ENCODE measurements at places on chromosomes 7 and 10.

GRCh38 chr7:148238761-148239325 is 351.7 kb upstream of the C7orf33 start:
- no peak for DNase-seq

- no peak for DNase-seq
Measured at GRCh38 chr10:88333248-88333630, 249.9 kb downstream of the RNLS start.

DNA sequence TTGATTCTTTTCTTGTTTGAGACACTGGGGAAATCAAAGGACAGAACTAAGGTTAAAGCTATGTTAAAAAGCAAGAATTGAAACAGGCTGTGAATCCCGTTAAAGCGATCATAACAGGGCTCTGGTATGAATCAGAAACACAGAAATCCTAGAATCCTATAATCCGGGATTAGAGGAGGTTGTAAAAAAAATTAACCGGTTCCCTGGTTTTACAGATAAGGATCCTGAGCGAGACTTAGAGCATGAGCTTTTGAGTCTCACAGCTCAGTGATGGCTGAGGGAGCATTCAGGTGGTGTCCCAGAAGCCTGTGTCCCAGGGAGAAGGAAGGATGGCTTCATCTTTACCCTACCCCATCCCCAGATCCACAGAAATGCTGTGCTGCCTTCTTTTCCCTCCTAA is 461.3 kb downstream of the PAXIP1 start:
- no peak for DNase-seq

DNA sequence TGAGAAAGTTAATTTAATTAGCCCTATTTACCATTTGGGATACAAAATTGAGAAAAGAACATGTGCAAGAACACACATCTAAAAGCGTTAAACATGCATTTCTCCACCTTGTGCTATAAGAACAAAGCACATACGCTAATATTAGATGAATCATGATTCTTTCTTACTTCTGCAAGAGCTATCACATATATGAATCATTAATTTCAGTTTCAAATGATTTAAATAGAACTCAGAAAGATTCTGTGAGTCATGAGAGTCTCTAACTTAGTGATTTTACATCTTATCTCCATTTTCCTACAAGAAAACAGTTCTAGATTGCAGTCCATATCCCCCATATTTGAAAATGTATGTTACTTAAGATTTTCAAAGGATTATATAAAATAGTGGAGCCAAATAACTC is 173.9 kb downstream of the RNLS start:
- DNase-seq: no peak

DNA sequence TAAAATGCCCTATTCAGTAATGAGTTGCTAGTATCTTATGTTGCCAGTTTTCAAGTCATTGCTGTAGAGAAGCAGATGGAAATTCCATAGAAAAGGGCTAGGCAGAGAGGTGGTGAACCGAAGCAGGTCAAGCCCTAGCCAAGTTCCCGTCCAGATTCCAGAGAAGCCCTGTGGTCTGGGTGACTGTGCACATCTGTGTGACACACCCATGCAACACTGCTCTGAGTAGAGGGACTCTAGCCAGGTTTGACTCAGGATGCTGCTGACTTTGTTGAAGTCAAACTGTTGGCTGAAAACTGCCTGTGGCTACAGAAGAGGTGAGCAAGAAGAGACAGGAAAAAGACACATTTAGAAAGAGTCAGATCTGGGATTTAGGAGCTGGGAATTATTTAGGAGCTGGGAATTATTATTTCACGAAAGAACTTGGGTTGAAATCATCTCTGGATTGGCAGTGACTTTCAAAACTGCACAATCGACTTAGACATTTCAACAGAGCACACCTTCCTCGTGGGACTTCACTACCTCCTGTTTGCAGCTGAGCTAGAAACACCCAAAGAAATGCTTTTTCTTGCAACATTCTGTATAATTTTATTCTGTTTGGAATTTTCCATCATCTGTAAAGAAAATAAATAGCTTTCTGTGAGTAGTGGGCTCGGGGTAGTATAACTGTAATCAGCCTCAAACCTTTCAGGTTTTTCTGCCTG is 149.1 kb upstream of the PRKCQ start:
- no peak for DNase-seq

GRCh38 chr10:113369365-113369694 is 183.5 kb upstream of the HABP2 start:
- DNase-seq: no peak

DNA sequence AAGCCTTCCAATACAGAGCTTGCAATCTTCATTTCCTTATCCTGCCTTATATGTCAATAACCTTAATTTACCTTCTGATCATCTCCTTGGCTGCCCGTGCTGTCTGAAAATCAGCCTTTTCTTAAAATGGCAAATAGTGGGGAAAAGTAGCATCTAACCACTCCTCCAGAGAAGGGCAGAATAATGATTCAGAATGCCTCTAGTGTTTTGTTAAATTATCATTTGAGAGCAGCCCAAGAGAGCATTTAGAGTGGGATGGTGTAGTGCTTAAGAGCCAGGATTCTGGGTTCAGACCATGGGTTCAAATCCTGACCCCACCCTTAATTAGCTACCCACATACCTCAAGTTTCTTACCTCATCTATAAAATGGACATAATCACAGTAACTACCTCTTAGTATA is 4.6 kb upstream of the TMEM139 start:
- no peak for DNase-seq

GRCh38 chr10:132879408-132880127 is 62.8 kb downstream of the CFAP46 start:
- no peak for DNase-seq

- DNase-seq: no peak
Measured at GRCh38 chr7:24826662-24827020, 69.4 kb upstream of the GSDME start.

DNA sequence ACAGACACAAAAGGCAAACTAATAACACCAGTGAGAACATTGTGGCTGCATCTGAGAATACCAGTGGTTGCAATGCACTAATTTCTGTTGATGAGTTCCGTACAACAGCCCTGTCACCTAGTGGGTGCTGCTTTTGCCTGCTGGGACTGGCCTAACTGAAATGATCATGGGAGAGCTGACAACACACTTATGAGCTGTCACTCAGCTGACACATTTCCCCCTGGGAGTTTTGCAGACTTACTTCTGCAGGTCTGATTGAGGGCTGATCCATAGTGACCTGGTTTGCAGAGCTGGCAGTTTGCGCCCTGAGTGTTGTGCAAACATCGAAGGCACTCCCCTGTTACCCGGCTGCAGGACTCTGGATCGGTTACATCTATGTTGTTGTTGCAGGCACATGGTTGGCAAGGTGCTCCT is 60.6 kb upstream of the LAMB1 start:
- DNase-seq: no peak

- no peak for DNase-seq
Measured at GRCh38 chr10:50585921-50586739, 37.6 kb downstream of the SGMS1 start.

DNA sequence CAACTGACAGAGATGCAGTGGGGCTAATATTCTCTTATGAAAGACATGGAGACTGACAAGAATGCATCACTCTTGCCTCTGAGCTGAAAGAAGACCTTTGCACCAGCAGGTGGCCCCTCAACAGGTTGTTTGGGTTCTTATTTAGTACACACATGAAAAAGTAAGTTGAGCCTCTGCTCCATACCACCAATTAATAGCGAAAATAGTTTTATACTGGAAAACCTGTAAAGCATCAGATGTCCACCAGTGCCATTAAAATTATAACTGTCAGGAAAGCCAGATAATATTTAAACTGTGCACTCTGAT is 26.3 kb upstream of the FAM13C start:
- DNase-seq: no peak

GRCh38 chr10:60818134-60818770 is 40.0 kb downstream of the CDK1 start:
- no peak for DNase-seq

- no peak for DNase-seq
Measured at GRCh38 chr7:37815671-37816371, 32.6 kb upstream of the NME8 start.

DNA sequence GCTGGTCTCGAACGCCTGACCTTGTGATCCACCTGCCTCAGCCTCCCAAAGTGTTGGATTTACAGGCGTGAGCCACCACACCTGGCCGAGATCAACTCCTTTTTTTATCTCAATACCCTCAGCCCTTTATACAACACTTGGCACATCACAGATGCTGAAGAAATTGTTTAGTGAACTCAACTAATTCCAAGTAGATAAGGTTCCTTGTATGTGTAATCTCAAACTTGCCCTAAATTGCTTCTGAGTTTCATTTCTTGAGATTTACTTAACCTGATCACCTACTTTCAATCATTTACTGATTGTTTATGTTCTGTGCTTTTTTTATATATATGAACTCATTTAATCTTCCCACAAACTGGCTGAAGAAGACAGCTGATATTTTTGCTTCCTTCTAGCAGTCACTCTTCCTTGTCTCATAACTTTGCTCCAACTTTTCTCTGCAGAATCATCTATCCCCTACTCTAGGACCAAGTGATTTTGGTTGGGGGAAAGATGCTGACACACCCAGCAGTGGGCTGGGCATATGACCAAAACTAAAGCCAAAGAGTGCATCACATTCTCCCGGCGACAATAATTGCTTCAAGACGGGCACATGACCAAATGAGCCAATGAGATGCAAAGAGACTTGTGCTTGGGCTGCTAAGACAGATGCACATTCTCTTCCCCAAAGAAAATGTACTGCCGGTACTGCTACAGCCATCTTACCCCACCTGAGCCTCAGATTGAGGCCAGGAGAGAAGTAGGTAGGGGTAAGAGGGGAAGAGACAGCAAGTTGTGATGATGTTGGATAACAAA is 40.3 kb upstream of the ARID5B start:
- no peak for DNase-seq

- DNase-seq: no peak
Measured at GRCh38 chr7:128000854-128001265, 30.4 kb downstream of the LRRC4 start.

DNA sequence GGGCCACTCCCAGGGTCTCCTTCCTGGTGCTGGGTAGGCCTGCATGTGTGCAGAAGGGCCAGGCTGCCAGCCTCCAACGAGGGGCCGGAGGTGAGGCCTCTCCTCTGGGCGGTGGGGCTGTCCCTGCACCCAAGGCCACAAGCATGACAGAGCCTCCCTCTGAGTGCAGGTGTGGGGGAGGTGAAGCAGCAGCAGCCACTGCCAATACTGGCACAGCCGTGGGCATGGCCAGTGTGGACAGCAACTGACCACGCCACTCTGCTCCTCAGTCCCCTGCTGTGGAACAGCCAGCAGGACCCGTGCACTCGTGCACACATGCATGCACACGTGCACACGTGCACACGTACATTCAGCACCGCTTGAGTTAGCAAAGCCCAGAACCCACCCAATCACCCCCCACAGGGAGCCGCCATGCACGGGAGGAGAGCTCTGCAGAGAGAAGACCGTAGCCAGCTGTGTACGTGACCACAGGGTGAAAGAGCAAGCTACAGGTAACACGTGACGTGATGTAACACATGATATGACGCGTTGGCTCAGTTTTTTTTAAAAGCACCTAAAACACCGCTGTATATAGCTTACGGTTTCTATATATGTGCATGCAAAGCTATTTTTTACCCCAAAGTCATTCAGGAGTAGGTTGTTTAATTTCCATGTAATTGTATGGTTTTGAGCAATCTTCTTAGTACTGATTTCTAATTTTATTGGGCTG is 23.1 kb downstream of the PAPOLB start:
- no peak for DNase-seq

- no peak for DNase-seq
Measured at GRCh38 chr7:134654104-134654775, 7.6 kb downstream of the BPGM start.

GRCh38 chr7:142454862-142455261 is 197.0 kb upstream of the PRSS58 start:
- DNase-seq: no peak

- no peak for DNase-seq
Measured at GRCh38 chr7:1623810-1624209, 46.3 kb upstream of the ELFN1 start.

- no peak for DNase-seq
Measured at GRCh38 chr7:137996386-137996851, 5.5 kb downstream of the CREB3L2 start.

- peak; percentile 3 for DNase-seq
Measured at GRCh38 chr10:43846187-43846680, 197.6 kb upstream of the ZNF32 start.

GRCh38 chr10:103512591-103513379 is 19.3 kb downstream of the NEURL1 start:
- DNase-seq: no peak

DNA sequence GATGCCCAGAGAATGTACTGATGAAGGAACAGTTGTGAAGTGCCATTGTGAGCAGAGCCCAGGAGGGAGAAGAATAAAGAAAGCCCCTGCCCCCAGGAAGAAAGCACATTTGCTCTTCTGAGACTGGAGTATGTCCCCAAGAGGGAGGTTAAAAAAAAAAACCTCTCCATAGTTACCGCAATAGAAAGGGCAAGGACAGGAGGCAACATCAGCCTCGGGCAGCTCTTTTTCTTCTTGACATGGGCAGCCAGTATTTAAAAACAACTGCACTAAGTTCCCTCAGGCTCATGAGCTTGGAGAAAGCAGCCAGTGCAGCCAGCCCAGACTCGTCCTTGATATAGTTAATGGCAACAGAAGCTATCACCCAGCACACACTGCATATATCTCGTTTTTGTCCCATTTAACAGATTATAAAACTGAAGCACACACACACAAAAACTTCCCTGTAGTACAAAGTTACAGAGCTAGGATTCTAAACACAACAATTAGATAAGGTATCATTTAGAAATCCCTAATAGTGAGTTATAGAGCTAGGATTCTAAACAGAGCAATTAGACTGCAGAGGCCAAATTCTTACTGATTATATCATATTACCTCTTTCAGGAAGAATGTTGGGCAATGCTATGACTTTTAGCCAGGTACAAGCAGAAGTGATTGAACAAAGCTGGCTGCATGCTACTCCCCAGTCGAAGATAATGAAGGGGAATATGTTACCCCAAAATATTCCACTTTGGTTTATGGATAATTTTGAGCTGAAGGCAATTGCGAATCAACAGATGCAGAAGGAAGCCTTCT is 823.5 kb downstream of the GRID1 start:
- no peak for DNase-seq
